ENCODE measurements at places on chromosomes 7 and 10.

- DNase-seq, result no peak
Observed at GRCh38 chr10:24324651-24325050, 115.7 kb downstream of the KIAA1217 start.

DNA sequence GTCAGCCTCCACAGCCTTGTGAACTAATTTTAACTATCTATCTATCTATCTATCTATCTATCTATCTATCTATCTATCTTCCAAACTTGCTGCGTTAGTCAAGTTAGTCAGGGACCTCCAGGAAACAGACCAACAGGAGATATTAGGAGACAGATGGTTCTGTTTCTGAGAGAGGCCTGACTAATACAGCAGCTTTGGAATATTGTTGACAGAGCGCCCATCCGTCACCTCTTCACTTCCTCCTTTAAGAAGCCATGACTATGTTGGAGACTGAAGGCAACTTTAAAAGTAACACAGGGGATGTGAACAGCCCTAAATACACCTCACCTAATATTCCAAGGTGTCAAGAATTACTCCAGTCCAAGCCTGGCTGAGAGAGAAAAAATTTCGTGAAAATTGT, 280.9 kb upstream of the IGFBP3 start:
- no peak for DNase-seq

DNA sequence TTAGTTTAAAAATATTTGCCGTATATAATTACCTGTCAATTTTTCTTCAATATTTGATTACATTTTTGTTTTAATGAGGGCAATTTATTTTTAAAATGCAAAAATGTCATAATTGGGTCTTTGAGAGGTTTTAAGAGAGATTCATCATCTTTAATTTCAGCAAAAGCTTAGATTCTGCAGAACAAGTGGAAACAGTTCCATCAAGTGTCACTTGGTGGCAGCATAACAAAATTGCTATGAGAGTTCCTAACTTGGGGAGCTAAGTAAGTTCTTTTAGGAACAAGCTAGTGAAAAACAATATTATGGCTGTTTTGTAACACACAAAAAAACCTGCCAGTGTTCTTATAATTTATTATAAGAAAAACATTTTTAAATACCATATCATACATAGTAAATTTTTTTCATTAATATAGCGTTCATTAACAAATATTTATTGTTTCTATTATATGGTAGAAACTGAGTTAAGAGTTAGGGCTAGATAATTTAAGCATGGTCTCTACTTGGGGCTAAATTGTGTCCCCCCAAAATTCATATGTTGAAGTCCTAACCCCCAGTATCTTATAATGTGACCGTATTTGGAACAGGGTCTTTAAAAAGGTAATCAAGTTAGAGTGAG, 155.2 kb downstream of the MAGI2 start:
- DNase-seq, result no peak

- no peak for DNase-seq
Observed at GRCh38 chr7:129617178-129617577, 5.7 kb downstream of the NRF1 start.

DNA sequence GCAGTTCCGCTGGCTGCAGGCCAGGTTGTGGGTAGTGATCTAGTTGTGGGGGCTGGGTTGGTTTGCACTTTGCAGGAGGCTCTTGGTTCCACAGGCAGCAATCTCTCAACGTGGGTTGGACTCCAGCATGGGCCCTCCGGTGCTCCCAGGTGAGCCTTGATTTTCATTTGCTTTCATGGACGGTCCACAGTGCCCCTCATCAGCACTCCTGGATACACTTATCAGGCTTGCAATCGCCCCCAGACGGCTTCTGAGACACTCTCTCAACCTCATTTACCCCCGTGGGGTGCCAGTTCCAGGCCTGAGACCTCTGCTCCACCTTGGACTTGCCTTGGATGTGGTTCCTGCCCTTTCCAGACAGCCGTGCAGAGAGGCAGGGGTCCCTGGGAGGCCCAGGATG, 31.3 kb upstream of the ZNF273 start:
- DNase-seq, result no peak

DNA sequence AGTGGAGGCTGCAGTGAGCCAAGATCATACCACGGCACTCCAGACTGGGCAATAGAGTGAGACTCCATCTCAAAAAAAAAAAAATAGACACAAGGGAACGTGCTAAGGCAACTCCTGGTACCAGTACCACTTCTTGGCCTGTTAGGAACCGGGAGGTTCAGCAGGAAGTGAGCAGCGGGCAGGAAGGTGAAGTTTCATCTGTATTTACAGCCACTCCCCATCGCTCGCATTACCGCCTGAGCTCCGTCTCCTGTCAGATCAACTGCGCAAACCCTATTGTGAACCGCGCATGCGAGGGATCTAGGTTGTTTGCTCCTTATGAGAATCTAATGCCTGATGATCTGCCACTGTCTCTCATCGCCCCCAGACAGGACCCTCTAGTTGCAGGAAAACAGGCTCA, 69.9 kb upstream of the FOXK1 start:
- DNase-seq, result no peak

DNA sequence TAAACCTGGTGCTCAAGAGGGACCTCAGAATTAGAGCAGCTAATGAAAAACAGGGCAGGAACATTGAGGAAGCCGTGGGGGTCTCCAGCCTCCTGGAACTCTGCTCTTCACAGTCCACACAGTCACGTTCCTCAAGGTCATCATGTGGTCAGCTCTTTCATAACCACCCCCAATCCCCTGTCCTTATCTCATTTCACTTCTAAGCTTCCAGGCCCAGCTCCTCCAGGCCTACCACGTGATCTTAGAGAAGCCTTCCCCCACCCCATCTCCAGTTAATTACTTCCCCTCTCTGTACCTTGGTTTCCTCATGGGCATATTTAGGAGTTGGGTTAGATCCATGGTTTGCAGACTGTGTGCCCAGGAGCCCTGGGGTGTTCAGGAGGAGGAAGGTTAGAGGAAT, 106.4 kb upstream of the TCF7L2 start:
- DNase-seq, result no peak

GRCh38 chr10:80460399-80461207, 6.5 kb downstream of the TSPAN14 start:
- DNase-seq, result no peak

DNA sequence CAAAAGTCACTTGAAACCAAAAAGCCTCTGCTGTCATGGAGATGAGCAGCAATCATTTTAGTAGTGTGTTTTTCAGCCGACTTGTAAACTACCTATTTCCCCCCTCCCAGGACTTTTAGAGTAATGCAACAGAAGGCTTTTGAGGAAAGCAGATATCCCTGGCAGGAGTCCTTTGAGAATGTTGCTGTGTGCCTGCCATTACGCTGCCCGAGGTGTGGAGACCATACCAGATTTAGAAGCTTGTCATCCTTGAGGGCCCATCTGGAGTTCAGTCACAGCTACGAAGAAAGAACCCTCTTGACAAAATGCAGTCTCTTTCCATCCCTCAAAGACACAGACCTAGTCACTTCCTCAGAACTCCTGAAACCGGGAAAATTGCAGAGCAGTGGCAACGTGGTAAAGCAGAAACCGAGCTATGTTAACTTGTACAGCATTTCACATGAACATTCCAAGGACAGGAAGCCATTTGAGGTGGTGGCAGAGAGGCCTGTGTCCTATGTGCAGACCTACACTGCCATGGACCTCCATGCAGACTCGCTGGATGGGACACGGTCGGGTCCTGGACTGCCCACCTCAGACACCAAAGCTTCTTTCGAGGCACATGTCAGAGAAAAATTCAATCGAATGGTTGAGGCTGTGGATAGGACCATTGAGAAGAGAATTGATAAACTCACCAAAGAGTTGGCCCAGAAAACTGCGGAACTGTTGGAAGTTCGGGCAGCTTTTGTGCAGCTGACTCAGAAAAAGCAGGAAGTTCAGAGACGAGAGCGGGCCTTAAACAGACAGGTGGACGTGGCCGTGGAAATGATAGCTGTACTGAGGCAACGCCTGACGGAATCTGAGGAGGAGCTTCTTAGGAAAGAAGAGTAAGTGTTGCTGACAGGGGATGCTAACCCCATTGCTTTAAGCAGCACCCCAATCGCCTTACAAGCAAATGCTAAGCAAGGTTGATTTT, 2.2 kb downstream of the ZNF365 start:
- DNase-seq, result no peak

DNA sequence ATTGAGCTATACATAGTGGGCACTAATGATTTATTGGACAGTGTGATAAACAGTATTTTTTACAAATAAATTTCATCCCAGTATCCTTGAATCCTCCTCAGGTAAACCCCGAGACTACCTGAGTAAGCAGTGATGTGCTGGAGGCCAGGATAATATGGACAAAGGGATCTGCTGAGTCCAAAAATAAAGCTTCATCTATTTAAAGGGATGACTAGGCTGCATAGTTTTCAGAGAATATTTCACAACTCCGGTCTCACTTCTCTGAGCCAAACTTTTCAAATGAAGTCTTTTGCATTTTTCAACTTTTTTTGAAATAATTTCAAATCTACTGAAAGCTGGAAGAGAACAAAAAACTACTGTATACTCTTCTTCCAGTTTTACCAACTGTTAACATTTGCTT, 2.5 kb downstream of the ACTR3B start:
- DNase-seq, result no peak

- no peak for DNase-seq
Observed at GRCh38 chr7:72325561-72325960, 86.6 kb downstream of the CALN1 start.

DNA sequence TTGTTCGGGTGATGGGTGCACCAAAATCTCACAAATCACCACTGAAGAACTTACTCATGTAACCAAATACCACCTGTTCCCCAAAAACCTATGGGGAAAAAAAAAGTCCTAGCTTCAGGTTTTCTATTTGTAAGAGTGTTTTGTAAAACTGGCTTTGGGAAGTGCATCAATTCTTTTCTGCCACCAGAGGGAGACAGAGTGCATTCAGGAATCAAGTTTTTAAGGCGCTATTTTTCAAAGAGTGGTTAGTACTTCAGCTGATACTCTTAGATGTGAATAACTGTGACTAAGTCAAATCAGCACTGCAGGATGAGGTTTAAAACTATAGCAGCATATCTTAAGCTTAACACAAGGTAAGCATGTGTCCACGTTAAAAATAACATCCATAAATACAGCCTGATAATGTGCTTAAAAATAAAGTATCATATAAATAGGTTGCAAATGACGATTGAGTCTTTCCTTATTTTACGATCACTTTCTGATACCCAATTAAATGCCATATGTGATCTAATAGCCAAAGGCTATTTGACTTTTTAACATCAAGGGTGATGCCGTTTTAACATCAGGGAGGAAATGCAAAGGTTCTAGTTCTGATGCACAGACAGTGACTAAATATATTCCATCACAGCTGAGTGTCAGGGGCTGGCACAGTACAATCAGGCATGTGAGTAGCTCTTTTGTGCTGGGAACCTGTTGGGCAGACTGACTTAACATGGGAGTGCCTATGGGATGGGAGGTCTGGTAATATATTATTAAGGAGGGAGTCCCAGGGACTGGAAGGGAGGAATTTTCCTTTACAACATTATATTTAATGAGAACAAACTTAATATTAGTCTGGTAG, 10.6 kb upstream of the LYZL2 start:
- no peak for DNase-seq

- DNase-seq, result no peak
Observed at GRCh38 chr10:56567580-56567979, 206.5 kb upstream of the ZWINT start.

DNA sequence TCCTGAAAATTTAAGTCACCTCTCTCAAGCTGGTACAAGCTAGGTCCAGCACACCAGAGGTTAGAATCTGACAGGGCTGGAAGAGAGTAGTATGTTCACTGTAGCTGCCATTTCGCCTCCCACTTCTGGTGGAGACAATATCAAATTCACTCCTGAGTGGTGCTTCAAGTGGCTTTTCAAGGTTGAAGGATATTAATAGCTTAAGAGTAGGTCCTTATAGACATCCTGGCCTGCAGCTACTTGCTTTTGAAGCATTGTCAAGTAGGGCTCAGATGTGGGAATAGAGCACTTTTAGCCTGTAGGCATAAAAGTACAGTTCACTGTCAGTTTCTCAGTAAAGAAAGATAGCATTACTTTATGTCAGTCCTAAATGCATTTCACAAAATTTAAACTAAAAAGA, 270.5 kb upstream of the PLPP4 start:
- no peak for DNase-seq

- DNase-seq, result no peak
Observed at GRCh38 chr10:19762026-19762425, 54.2 kb upstream of the PLXDC2 start.

DNA sequence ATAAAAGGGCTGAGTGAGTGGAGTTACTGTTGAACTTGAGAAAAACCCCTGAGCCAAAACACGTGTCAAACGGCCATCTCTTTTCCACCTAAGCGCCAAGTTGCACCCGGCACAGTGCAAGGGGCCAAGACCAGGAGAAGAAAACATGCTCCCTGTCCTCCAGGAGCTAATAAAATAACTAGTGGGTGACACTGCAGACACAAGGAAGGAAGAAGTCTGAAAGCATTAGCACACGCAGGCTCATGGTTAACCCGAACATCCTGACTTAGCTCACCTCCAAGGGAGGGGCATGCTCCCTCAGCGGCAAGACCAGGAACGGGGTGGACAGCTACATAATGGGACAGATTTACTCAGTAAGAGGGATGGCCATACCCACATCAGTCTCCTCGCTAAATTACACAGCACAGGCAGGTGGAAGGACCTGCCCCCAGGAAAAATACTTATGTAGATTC, 65.0 kb downstream of the PIP4K2A start:
- no peak for DNase-seq

DNA sequence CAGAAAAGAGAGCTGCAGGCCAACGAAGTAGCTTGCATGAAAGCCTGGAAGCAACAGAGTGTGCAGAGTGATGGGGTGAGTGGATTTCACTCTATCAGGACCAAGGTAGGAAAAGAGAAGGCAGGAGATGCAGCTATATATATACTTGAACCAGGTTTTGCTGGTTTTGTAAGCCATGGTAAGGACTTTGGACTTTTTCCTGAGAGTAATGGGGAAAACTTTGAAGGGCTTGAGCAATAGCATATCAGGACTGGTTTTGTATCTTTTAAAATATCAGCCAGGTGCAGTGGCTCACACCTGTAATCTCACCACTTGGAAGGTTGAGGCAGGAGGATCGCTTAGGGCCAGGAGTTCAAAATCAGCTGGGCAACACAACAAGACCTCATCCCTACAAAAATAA, 120.6 kb upstream of the NRP1 start:
- no peak for DNase-seq

- no peak for DNase-seq
Observed at GRCh38 chr7:42071372-42072261, 165.4 kb downstream of the GLI3 start.

DNA sequence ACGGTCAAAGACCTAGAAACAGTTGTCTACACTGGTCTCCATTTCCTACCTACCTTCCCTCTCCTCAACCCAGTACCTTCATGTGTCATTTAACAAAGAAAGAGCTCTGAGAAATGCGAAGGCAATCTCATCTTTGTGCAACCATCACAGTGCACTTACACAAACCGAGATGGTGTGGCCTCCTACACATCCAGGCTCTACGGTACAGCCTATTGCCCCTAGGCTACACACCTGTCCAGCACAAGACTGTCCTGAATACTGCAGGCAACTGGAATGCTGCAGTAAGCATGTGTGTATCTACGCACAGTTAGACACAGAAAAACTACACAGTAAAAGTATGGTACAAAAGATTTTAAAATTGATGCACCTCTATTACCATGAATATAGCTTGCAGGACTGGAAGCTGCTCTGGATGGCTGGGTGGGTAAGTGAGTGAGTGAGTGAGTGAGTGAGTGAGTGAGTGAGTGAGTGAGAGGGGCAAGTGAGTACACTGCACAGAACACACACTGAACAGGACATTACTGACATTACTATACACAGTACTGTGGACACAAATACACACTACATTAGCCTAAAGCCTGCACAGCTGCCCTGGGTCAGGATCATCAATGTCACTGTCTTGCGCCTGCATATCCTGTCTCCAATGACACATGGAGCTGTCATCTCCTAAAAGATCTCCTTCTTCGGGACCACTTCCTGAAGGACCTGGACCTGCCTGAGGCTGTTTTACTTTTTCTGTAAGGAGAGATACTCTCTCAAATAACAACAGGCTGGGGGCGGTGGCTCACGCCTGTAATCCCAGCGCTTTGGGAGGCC, 18.5 kb downstream of the ITGB1 start:
- DNase-seq, result no peak
